HFFc6 (cell line): ENCODE measurements at places on chromosomes 13 and 19. TPM values are rescaled to one million over a fixed set of nuclear protein-coding genes. Genes with fewer than 3 reads are reported as not detected.

Gene RYR1
- total RNA-seq: not detected in 3 replicates

Gene PLK5
- 0.26 and 0.55 TPM in 2 replicates for total RNA-seq

Gene LRP3
- 2.6 and 15.3 TPM in 2 replicates for total RNA-seq

Gene APLP1
- total RNA-seq: 26.9 and 39.5 TPM in 2 replicates

Gene FLT1
- total RNA-seq: 84.2 to 113 TPM (median 106 TPM) in 3 replicates

Gene HCN2
- total RNA-seq: 2.8 to 3.8 TPM (median 3.2 TPM) in 3 replicates

Gene USHBP1
- total RNA-seq: not detected in 3 replicates

Gene NRTN
- total RNA-seq: not detected in 3 replicates

Gene SPACA4
- not detected in 3 replicates for total RNA-seq

Gene HIPK4
- 0.09 to 0.10 TPM in 2 of 3 replicates, not detected in the other for total RNA-seq

Gene ZNF541
- not detected in 3 replicates for total RNA-seq

Gene ZNF626
- 1.7 to 3.5 TPM (median 2.1 TPM) in 3 replicates for total RNA-seq

Gene SERP2
- 1.8 to 3.1 TPM (median 2.1 TPM) in 3 replicates for total RNA-seq

Gene POU4F1
- not detected in 3 replicates for total RNA-seq

Gene NLRP4
- total RNA-seq: not detected in 3 replicates

Gene OR7C1
- not detected in 3 replicates for total RNA-seq

Gene PRRG2
- 0.37 to 0.85 TPM (median 0.68 TPM) in 3 replicates for total RNA-seq

Gene KLK12
- not detected in 3 replicates for total RNA-seq

Gene JSRP1
- total RNA-seq: 0.83 to 0.87 TPM (median 0.84 TPM) in 3 replicates

Gene EPS8L1
- total RNA-seq: 0.44 to 0.94 TPM (median 0.59 TPM) in 3 replicates

Gene UCHL3
- total RNA-seq: 55.6 to 67.4 TPM (median 59.8 TPM) in 3 replicates

Gene ZNF653
- total RNA-seq: 5.2 TPM in 2 replicates

Gene ATP8B3
- 4.1 to 6.9 TPM (median 6.0 TPM) in 3 replicates for total RNA-seq

Gene COL4A2
- total RNA-seq: 218 to 324 TPM (median 262 TPM) in 3 replicates

Gene ZNF264
- 19.9 to 24.5 TPM (median 23.1 TPM) in 3 replicates for total RNA-seq

Gene PSG1
- 3.8 to 9.0 TPM (median 7.7 TPM) in 3 replicates for total RNA-seq

Gene ELAVL1
- 105 to 132 TPM (median 125 TPM) in 3 replicates for total RNA-seq

Gene IL12RB1
- not detected in 3 replicates for total RNA-seq

Gene ACER1
- not detected in 3 replicates for total RNA-seq

Gene RFPL4A
- not detected in 3 replicates for total RNA-seq

Gene ZNF813
- 5.8 and 6.4 TPM in 2 replicates for total RNA-seq

Gene SLC25A42
- total RNA-seq: 10.4 to 11.7 TPM (median 11.3 TPM) in 3 replicates

Gene CHAMP1
- 27.7 to 30.4 TPM (median 29.6 TPM) in 3 replicates for total RNA-seq

Gene COX6B2
- total RNA-seq: not detected in 3 replicates

Gene PLPP2
- 4.1 to 16.6 TPM (median 15.9 TPM) in 3 replicates for total RNA-seq

Gene ZFP82
- 1.7 to 3.4 TPM (median 2.4 TPM) in 3 replicates for total RNA-seq

Gene PSG7
- total RNA-seq: 0.45 TPM in 1 of 3 replicates, not detected in the others

Gene CBY2
- total RNA-seq: not detected in 3 replicates

Gene RFC3
- total RNA-seq: 8.6 to 16.2 TPM (median 13.6 TPM) in 3 replicates

Gene ZSWIM4
- 4.9 to 5.6 TPM (median 5.2 TPM) in 3 replicates for total RNA-seq

Gene TNNT1
- 5.2 and 8.8 TPM in 2 replicates for total RNA-seq

Gene UBE2L5
- 0.18 TPM in 1 of 2 replicates, not detected in the other for total RNA-seq

Gene NCAN
- total RNA-seq: not detected in 3 replicates

Gene CLEC17A
- not detected in 3 replicates for total RNA-seq

Gene ERICH6B
- total RNA-seq: not detected in 3 replicates

Gene BEST2
- not detected in 3 replicates for total RNA-seq

Gene ZNF441
- total RNA-seq: 4.5 to 5.6 TPM (median 5.2 TPM) in 3 replicates

Gene PRSS57
- total RNA-seq: not detected in 3 replicates

Gene SMAD9
- total RNA-seq: 9.0 to 22.5 TPM (median 13.6 TPM) in 3 replicates

Gene LRRC4B
- total RNA-seq: 0.08 to 0.09 TPM in 2 of 3 replicates, not detected in the other

Gene DLEU7
- not detected in 3 replicates for total RNA-seq

Gene SEMA6B
- total RNA-seq: 0.07 to 0.30 TPM (median 0.11 TPM) in 3 replicates

Gene NOVA2
- 0.24 TPM in 1 of 3 replicates, not detected in the others for total RNA-seq

Gene HS6ST3
- total RNA-seq: not detected in 3 replicates

Gene TEAD2
- 16.4 to 23.1 TPM (median 16.8 TPM) in 3 replicates for total RNA-seq

Gene ZNF100
- total RNA-seq: 2.8 to 4.9 TPM (median 4.8 TPM) in 3 replicates

Gene CD22
- total RNA-seq: 0.54 TPM in 1 of 3 replicates, not detected in the others
